ENCODE measurements at places on chromosomes 1 and 21. TPM values are rescaled to one million over a fixed set of nuclear protein-coding genes. Genes with fewer than 3 reads are reported as not detected.

Gene KCNE1
- total RNA-seq = 21.7 TPM

DNA sequence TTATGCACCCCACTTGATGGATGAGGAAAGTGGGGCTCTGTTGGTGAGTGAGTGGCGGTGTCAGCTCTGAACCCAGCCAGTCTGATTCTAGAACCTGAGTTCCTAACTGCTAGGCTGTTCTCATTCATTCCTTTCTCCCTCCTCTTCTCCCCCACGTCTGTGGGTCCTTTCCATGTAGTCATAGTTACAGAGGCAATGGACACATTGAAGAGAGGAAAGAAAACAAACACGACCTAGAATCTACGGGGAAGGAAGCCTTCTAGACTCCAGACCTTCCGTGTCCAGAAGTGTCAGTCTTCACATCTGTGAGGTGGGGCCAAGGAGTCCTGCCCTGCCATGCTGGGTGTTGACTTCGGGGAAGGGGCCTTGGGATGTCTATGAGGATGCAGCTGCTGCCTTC is 115.8 kb upstream of the WNT4 start:
- no peak for DNase-seq

Gene AMPD2
- 55.9 TPM for total RNA-seq

Gene EPHA8
- not detected for total RNA-seq

Gene MROH7
- total RNA-seq = 2.1 TPM

Gene CLDN17
- not detected for total RNA-seq
